ENCODE measurements at places on chromosomes 4 and X.

GRCh38 chrX:275967-276580 is 5.1 kb upstream of the PLCXD1 start:
- peak; percentile 52 for DNase-seq

DNA sequence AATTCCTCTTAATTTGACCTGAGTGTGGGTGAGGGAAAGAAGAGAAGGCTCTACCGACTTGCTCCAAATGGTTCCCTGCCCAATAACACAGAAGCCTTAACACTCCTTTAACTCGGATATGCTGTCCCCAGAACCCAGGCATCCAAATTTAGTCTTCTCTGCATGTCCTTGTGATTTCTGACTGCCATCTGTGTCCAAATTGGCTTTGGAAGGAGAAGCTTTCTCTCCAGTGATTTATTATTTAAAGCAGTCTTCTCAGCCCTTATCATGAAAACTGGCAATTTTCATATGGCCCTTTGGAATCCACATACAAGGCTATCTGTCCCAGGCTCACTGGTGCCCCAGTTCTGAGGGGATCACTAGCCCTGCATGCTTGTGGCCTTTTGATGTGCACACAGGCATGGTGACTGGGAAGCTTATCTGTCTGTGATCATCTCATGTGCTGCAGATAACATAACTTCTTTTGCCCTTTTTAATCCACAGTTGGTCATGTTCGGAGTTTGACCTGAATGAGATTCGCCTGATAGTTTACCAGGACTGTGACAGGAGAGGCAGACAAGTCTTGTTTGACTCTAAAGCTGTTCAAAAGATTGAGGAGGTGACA is 56.7 kb downstream of the FNIP2 start:
- no peak for DNase-seq

GRCh38 chr4:76957004-76957738 is 7.6 kb downstream of the SEPTIN11 start:
- DNase-seq = peak; percentile 42

- DNase-seq = no peak
Observed at GRCh38 chr4:56183344-56183959, 203.8 kb downstream of the AASDH start.
